ENCODE measurements at places on chromosomes 7 and 10. TPM values are rescaled to one million over a fixed set of nuclear protein-coding genes. Genes with fewer than 3 reads are reported as not detected.

DNA sequence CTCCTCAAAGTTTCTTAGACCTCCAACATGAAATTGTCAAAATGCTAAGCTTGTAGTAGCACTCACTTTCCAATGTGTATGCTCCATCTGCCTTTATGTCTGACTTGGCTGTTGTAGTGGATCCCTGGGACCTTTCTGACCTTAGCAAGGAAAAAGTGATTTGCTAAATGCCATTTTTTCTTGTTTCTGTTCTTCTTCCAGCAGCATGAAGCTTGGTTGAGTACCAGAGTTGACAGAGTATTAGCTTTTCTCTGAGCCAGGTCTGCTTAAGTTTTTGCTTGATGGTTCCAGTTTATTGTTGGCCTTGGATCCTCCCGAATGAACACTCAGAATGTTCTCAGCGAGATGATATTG lies 168.7 kb downstream of the SND1 start:
- no peak for DNase-seq

DNA sequence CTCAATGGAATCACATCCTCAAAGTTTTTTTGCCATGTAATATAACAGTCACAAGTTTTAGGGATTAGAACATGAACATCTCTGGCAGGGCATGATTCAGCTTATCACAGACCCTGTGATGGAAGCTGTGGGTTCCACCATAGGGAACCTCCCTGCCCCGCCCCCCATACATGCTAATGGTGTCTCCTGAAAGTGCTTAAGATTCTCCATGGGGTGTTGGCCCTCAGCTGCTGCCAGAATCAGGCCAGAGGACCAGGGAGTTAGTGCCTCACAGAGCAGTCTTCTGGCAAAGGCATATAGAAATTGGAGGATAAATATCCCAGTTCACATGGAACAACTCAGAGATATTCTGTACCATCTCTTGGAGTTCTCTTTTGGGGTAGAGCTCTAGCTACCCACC lies 119.4 kb downstream of the RAB11FIP2 start:
- no peak for DNase-seq

- no peak for DNase-seq
Measured at GRCh38 chr7:116970238-116970910, 17.1 kb downstream of the ST7 start.

- no peak for DNase-seq
Measured at GRCh38 chr10:117686606-117687005, 144.1 kb downstream of the EMX2 start.

GRCh38 chr7:107180378-107180777 lies 11.6 kb downstream of the HBP1 start:
- peak; percentile 84 for DNase-seq

DNA sequence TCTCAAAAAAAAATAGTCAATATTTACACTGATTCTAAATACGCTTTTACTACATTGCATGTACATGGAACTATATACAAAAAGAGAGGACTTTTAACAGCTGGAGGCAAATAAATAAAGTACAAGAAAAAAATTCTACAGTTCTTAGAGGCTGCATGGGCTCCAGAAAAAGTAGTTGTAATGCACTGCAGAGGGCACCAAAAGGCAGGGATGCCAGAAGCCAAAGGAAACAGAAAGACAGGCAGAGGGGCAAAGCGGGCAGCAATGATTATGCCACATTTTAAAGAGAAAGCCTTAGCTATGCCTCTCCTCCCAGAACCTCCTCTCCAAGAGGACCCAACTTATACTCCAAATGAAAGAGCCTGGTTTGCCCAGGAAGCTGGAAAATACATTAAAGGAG lies 11.6 kb upstream of the ADCK2 start:
- no peak for DNase-seq

The ZP3 gene
- 10.2 TPM for total RNA-seq

The NPFFR1 gene
- total RNA-seq: under 0.01 TPM

DNA sequence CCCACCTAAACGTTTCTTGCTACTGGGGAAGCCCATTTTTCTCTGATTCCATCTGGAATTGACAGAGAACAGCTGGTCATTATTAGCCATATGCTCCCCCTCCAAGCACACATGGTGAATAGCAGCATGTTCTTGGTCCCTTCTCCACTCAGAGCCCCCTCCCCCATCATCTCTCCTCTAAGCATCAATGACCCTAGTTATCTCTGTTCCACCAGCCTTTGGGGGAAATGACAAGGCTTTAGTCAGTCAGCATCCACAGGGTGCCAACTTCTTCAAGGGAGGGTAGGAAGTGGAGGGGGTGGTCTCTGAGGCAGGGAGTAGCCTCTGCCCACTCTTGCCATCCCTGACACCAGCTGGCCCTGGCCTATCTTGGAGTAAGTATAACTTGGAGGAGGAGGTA lies 163.1 kb downstream of the UBE2H start:
- DNase-seq: no peak

DNA sequence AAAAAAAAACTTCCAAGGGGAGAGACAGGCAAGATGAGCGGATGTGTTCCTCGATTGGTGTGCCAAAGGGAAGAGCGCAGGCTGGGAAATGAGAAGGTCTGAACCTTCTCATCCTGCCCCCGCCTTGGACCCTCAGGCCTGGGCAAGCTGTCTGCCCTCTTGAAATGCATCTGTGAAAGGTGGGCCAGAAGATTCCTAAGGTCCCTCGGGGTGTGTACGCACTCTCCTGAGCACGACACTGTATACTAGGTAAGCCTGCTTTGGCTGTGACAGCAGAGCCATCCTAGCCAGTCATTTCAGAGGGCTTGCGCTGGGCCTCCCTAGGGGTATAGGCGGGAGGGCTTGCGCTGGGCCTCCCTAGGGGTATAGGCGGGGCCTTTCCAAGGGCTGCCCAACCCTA lies 26.8 kb downstream of the PODXL start:
- no peak for DNase-seq

- peak; percentile 90 for DNase-seq
Measured at GRCh38 chr10:100185364-100186252, at the start of gene ERLIN1. TSS of gene ERLIN1 (minus strand) at chr10:100186029. CDS start at chr10:100185626, 403 bp downstream.

DNA sequence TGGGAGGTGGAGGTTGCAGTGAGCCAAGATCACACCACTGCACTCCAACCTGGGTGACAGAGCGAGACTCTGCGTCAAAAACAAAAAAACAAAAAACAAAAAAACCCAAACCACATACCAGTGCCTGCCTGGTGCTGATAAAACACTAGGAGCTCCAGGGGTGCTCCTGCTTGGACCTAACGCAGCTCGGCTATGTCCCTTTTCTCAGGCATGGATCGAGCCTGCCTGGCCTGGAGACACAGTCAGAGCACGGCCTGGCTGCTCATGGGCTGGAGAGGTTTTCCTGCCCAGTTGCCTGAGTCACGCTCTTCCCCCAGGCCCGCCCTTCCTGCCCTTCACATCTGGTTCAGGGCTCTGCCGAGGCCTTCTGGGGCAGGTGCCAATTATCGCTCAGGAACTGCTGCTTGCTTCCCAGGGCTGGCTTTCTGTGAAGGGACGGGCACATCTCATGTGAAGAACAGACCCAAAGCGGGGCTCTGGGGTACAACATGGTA lies 12.6 kb upstream of the NPFFR1 start:
- peak; percentile 73 for DNase-seq

GRCh38 chr10:4141471-4141870 lies 356.5 kb upstream of the KLF6 start:
- DNase-seq: peak; percentile 19

The ZNF239 gene
- 1.3 TPM for total RNA-seq

The RPEL1 gene
- total RNA-seq: not detected

DNA sequence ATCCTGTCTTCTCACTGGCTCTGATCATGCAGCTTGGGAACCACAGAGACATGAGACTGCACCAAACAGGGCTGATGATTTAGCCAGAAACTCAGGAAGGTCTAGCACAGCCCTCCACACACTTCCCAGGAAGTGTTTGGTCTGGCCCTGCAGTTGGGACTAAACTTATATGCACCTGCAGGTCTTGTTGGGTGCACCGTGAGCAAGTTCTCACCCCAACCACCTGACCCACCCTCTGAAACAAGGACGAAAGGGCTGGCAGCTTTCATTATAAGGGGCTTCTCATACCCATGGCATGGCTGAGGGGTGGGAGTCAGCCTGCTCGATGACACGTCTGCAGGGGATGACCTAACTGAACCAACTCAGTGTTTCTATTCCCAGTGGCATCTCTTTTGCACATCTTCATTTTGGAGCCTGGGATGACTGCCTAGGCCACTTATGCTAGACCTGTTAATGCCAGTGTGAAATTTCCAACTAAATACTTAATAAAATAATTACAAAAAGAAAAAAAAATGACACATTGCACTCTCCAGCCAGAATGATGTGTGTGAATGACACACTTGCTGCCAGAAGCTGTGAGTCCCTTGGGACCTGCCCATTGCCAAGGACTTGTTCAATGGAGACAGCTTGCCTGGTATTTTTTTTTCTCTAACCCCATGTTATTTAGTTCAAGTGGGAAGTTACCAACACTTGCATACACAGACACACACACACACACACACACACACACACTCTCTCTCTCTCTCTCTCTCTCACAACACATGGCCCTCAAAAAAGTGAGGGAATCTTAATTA lies 102.6 kb downstream of the NEURL1 start:
- DNase-seq: no peak

DNA sequence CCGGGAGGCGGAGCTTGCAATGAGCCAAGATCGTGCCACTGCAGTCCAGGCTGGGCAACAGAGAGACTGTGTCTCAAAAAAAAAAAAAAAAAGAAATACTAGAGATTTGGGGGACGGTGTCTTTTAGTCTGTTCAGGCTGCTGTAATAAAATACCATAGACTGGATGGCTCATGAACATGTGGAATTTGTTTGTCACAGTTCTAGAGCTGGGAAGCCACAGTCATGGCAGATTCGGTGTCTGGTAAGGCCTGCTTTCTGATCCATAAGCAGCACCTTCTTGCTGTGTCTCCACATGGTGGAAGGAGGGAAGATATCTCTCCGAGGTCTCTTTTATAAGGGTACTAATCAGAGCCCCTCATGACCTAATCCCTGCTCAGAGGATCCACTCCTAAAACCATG lies 102.7 kb upstream of the MKLN1 start:
- no peak for DNase-seq

DNA sequence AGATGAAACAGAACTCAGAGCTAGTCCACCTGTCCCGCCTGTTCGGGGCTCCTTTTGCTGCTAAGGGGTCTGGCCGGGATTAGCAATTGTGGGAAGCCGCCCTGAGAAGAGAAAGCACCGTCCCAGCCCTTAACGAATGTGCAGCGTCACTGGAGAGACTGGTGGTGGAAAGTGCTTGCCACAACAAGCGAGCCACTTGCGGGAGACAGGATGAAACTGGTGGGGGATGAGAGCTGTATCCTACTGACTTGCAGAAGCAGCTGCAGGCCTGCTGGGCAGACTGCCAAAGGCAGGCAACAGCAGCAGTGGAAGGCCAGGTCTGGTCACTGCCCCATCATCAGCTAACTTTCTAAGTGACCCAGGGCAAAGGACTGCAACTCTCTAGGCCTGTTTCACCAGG lies 95.4 kb downstream of the FAM53B start:
- DNase-seq: peak; percentile 92

- no peak for DNase-seq
Measured at GRCh38 chr10:89037096-89037495, 46.5 kb downstream of the FAS start.

- peak; percentile 24 for DNase-seq
Measured at GRCh38 chr10:98425511-98426352, 10.8 kb upstream of the PYROXD2 start.

GRCh38 chr7:42794673-42795072 lies 117.2 kb downstream of the C7orf25 start:
- no peak for DNase-seq

- no peak for DNase-seq
Measured at GRCh38 chr7:50211130-50212015, 93.1 kb upstream of the IKZF1 start.

DNA sequence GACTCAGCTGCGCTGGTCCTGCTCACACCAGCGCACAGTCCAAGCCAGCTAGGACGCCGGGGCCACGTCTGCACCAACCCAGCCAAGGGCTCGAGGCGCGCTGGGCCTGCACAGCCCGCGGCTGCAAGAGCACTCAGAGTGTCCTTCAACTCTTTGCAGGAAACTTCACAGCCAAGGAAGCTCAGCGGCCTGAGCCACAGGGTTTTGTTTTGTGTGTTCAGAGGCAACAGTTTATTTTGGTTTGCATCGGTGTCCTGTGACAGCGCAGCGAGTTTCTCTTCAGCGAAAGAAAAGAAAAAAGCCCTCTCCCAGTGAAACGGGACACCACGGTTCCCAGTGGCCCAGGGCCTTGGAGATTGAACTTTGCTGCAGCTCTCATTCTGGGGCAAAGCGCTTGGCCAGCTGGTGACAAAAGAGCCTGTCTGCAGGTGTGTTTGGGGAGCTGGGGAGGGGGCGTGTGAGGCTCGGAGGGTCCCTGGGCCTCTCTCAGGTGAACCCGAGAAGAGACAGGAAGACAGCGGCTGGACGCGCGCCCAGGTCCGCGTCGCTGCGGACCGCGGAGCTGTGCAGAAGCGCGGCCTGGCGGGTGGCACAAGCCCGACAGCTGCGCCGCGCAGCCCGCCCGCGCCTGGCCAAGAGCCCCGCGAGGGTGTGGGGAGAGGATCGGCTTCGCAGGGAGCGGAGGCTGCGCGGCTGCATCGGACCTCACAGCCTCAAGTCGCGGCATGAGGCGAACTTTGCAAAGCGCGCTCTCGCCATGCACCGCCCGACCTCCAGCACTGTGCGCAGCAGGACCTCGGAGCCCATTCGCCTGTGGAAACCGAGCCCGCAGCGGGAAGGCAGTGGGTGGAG lies 922 bp downstream of the CXCL12 start:
- peak; percentile 21 for DNase-seq

GRCh38 chr7:54888067-54888733 lies 129.2 kb upstream of the SEC61G start:
- DNase-seq: no peak

DNA sequence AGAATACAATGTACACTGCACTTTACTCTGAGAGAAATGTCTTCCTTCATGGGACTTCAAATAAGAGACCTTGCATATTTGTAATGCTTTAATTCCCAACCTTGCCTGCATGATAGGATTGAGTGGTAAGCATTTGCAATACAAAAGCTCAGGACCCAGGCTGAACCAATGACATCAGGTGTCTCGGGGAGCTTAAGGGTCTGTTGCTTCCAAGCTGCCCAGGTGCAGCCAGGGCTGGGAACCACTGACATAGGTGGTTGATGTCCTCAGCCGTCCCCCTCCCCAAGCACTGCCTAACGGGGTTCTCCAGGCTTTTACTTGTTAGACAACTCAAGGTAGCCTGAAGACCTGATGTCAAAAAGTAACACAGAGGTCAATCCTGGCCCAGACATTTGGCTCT lies 29.1 kb downstream of the FIGNL1 start:
- DNase-seq: no peak

The HOXA6 gene
- total RNA-seq: 1.7 TPM

DNA sequence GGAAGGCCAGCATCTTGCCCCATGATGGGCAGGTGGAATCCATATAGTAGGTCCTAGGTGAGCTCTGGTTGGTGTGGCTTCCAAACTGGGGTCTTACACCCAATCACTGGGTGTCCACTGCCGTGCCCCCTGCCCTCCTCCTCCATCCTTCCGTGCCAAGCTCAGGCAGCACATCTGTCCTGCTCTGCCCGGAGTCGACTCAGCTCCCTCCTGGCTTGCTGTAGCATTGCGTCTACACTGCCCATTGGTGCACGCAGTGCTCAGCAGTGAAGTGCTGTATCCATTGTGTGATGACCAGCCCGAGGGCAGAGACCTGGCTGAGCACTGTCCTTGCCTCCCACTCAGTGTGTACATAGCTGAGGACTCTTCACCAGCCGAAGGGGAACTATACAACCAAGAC lies 148.4 kb downstream of the ADAM12 start:
- DNase-seq: no peak

Data from mammary epithelial cell (primary cell).